ENCODE measurements at places on chromosomes 2 and 18.

- no peak for DNase-seq
Measured at GRCh38 chr2:173708806-173709205, 256.4 kb downstream of the SP3 start.

- DNase-seq = no peak
Measured at GRCh38 chr2:137838255-137839092, 125.8 kb upstream of the HNMT start.

DNA sequence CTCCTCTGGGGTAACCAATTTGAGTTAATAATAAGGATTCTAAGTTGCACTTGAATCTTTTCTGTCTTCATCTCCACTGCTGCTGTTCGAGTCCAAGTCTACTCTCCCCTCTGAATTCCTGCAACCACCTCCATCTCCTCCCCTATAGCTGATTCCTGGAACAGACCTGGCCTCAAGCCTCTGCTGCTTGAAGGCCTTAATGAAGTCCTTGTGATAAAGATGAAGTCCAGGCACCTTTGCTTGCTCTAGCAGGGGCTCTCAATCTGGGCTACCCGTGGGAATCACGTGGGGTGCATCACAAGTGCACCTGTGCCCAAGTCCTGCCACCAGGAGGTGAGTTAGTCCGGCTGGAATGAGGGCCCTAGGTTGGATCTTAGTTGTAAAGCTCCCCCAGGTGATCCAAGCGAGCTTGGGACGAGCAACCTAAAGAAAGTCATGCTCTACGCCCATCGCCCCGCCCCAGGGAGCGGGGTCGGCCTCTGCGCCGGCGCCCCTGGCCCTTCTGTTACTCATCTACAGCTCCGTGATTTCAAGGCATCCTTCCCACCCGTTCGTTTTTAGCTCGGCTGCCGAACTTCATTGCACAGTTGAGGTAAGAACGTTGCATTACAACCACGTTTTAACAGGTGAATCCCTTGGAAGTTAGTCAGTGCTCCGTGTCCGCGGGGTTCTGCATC lies 905 bp upstream of the IAH1 start:
- no peak for DNase-seq

GRCh38 chr2:46937471-46937901 lies 21.9 kb upstream of the MCFD2 start:
- DNase-seq = no peak

- DNase-seq = no peak
Measured at GRCh38 chr18:73829146-73829545, 318.5 kb downstream of the FBXO15 start.

- no peak for DNase-seq
Measured at GRCh38 chr18:36038102-36038663, 29.2 kb downstream of the RPRD1A start.

DNA sequence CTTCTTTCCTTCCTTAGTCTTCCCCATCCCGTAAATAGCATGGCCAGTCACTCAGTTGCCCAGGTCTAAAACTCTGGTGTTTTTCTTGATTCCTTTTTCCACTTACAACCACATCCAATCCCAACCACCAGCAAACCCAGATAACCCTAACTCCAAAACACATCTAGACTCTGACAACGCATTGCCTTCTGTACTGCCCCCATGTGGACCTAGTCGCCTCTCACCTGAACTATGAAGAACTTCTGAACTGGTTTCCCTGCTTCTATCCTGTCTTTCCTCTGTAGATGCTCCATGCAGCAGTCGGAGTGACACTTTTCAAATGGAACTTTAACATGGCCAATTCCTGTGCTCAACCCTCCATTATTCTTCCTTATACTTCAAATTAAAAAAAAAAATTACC lies 26.5 kb downstream of the ST6GAL2 start:
- DNase-seq = no peak

DNA sequence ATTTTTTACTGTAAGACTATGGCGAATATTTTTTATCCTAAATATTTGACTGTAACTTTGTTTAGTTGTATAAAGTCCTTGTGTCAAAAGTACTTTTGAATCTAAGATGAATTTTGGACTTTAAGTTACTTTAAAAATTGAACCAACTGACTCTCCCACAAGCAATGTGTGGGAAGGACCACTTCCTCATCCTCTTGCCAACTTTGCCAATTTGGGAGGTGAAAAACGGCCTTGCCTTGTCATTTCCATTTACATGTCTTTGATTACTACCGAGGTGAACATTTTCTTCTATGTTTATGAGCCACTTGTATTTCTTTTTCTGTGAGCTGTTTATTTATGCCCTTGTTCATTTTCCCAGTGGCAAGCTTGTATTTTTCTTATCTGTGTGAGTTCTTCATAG lies 12.8 kb upstream of the MSGN1 start:
- DNase-seq = no peak

DNA sequence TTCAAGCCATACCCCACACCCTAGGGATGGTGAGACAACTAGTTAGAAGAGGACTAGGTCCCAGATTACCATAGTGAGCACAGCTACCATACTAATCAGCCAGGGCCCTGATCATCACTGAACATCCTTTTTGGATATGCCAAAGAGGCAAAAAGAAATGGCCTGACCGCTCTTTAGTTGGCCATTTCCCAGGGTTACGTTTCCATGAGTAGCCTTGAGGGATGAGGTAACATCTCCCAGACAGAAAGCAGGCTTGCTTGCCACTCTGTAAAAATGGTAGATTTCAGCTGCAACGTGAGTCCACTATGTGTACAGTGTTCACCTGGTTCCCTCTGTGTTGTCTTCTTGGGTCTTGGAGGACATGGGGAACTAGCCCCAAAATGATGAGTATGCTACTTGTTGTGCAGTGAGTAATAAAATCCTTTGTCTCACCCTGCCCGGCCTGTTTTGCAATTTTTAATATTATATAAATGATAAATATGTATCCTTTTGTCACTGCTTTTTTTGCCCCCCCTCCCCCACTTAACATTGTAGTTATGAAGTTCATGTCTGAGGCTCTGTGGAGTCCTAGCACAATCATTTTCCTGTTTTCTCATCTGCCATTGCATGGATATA lies 8.9 kb upstream of the GALM start:
- DNase-seq = no peak

DNA sequence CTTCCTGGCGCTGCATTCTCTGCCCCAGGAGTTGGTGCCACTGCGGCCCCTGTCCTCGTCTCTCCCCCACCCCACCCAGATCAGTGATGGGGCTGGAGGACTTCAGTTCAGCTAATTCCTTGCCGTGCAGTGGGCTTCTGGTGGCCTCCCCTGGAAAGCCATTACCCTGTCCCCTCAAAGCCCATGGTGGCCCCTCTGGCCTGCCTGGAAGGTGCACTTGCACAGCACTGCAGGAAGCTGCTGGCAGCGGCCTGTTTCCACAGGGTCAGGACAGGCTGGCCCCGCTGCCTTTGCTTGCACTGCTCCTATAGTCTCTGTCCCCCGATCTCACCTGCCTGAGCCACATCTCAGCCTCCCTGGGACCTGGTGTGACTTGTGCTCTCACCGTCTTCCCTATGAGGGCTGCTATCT lies 105.1 kb downstream of the USP40 start:
- DNase-seq = no peak

DNA sequence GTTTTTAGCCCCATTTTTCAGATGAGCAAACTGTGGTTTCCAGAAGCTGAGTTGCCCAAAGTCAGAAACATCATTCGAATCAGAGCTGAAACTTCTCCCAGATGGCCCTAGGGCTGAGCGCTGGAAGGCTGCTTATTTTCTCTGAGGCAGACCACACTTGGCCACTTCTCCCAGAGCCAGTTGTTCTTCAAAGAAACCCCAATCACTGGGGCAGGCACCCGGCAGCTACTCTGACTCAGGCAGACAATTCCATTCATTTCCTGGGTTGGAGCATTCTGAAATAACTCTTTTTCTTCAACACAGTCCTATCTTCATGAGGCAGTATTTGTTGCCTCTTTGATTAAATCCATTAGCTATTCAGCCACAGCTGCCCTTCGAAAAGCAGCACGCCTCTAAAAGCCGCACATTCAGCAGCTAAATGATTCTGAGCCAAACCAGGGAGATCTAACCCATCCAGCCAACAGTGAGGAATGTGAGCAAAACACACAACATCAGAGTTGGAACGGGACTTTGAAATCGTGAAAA lies 40.9 kb downstream of the LRATD1 start:
- no peak for DNase-seq

GRCh38 chr2:197081294-197081693 lies 154.8 kb upstream of the PGAP1 start:
- no peak for DNase-seq

DNA sequence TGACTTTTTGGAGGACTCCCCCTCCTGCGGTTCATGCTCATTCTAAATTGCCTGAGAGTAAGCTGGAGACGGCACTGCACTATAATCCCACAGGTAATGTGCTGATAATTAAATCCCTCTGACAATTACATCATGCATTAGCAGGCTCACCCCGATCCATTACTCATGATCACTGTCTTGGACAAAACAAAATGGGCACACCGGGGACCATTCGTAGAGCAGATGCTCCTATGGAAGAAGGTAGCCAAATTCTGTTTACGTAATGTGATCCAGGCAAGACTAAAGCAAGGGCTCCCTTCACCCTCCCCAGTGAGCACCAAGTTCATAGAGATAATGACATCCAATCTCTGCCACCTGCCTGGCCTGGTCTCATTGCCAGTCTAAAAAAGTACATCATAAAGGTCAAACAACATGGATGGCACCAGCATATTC lies 657.1 kb upstream of the SOX11 start:
- no peak for DNase-seq

- no peak for DNase-seq
Measured at GRCh38 chr2:20168727-20169696, 55.9 kb downstream of the SDC1 start.

- no peak for DNase-seq
Measured at GRCh38 chr2:15568874-15569273, 7.7 kb upstream of the NBAS start.
